ENCODE measurements at places on chromosomes 3 and 15. TPM values are rescaled to one million over a fixed set of nuclear protein-coding genes. Genes with fewer than 3 reads are reported as not detected.

Gene CP
- total RNA-seq = 0.28 TPM

Gene FRMD4B
- 107 TPM for total RNA-seq

Gene CCDC80
- total RNA-seq = 11.5 TPM

Gene MST1R
- 0.54 TPM for total RNA-seq

Gene LRRC3B
- total RNA-seq = not detected

Gene ELL3
- total RNA-seq = 1.8 TPM

Gene TMCO5A
- not detected for total RNA-seq

Gene TMEM212
- total RNA-seq = not detected

Gene HCLS1
- total RNA-seq = 65.9 TPM

Gene GDPGP1
- 5.9 TPM for total RNA-seq

Gene IQCF5
- total RNA-seq = not detected

Gene SLITRK3
- total RNA-seq = not detected

Gene KIF15
- total RNA-seq = 12.7 TPM

Gene FGD5
- total RNA-seq = 82.4 TPM

Gene GLCE
- 147 TPM for total RNA-seq

Gene SLC12A8
- 2.7 TPM for total RNA-seq

Gene CHL1
- total RNA-seq = not detected

Gene CADPS
- total RNA-seq = not detected

Gene NRG4
- not detected for total RNA-seq

Gene LARP6
- total RNA-seq = 10.9 TPM

Gene SELENOT
- 98.5 TPM for total RNA-seq

Gene PTPRG
- 41.6 TPM for total RNA-seq

Gene NEK10
- total RNA-seq = 9.0 TPM

Gene EFCC1
- total RNA-seq = 0.18 TPM

Gene LYZL4
- 0.18 TPM for total RNA-seq

Gene MUSTN1
- not detected for total RNA-seq

Gene OXTR
- total RNA-seq = 10.7 TPM

Gene AMIGO3
- total RNA-seq = not detected

Gene ADAMTSL3
- 4.9 TPM for total RNA-seq

Gene WDR49
- 0.27 TPM for total RNA-seq

Gene PLOD2
- 649 TPM for total RNA-seq

Gene TMEM207
- total RNA-seq = not detected

Gene NAALADL2
- 2.9 TPM for total RNA-seq
